ENCODE measurements at places on chromosomes 1 and 21.

DNA sequence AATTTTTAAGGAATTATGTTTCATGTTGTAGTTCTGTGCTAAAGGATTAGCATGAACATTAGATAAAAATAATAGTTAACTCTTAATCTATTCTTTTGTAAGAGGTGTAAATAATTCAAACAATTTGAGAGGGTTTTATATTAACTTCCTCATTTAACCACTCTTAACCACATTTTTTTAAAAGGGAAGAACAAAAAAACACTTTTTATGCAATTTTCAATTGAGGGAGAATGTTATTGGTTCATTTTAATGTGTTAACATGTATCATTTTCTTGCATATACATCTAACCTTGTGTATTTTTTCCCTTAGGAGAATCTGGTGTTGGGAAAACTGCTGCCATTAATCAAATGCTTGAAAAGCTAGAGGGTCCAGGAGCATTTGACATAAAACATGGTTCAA lies 169.0 kb downstream of the LBR start:
- no peak for DNase-seq

- DNase-seq = no peak
Measured at GRCh38 chr1:11831945-11832725, 15.4 kb downstream of the NPPA start.

GRCh38 chr21:32994305-32994704 lies 31.4 kb upstream of the OLIG2 start:
- no peak for DNase-seq

DNA sequence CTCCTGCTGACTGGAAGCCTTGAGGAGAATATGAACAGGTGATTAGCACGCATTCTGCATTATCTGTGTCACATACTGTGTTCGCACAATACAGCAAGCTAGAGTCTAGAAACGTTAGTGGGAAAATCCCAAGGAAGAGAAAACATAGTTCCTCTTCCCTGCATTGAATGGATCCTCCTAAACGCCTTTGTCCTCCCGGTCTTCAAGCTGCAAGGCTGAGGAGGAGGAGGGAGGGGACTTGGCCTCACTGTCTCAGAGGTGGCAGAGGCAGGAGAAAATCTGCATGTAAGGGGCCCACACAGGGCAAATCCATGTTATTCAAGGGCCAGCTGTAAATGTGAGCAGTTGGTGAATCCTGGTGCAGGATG lies 34.4 kb downstream of the WNT9A start:
- no peak for DNase-seq

DNA sequence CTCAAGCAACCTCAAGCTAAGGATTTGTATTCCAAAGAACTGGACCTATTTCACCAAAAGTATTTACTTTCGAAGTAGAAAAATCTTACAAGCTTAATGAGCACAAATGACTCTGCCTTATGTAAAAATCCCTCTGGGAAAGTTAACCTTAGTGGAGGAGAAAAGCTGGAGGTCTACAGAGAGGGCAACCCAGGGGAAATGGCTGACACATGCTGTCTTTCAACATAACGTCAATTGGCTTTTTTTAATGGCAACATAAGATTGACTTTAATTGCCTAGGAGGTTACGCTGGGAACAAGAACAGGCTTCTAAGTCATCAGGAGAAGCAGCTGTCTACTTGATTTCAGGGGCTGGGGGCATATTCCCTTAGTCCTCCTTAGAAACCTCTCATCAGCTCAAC lies 52.3 kb downstream of the UTP25 start:
- DNase-seq = no peak

- no peak for DNase-seq
Measured at GRCh38 chr1:198179556-198179981, 22.8 kb downstream of the NEK7 start.

DNA sequence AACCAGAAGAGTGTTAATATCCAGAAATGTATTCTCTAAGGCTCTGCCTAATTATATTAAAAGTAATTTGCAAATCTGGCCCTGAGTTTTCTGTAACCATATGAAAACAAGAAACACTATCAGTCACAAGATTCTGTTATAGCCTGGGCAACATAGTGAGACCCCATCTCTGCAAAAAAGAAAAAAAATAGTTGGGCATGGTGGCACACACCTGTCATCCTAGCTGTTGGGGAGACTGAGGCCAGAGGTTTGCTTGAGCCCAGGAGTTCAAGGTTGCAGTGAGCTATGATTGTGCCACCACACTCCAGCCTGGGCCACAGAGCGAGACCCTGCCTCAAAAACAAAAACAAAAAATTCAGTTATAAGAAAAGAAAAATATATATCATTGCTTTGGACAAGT lies 25.6 kb downstream of the C1orf21 start:
- DNase-seq = no peak

DNA sequence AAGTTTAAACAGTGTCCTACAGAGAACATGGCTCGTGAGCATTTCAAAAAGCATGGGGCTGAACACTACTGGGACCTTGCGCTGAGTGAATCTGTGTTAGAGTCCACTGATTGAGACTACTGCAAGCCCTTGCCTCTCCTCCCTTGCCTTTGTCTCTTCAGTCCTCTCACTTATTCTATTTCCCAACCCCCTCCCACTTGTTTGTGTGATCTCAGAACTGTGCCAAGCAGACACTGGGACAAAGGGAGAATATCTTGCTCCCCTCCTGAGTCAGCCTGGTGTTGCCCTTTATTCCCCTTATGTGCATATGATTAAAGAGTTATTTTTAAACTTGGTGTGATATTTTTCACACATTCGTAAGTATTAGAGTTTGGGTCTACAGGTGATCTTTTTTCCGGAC lies 11.1 kb upstream of the RPRD2 start:
- no peak for DNase-seq

DNA sequence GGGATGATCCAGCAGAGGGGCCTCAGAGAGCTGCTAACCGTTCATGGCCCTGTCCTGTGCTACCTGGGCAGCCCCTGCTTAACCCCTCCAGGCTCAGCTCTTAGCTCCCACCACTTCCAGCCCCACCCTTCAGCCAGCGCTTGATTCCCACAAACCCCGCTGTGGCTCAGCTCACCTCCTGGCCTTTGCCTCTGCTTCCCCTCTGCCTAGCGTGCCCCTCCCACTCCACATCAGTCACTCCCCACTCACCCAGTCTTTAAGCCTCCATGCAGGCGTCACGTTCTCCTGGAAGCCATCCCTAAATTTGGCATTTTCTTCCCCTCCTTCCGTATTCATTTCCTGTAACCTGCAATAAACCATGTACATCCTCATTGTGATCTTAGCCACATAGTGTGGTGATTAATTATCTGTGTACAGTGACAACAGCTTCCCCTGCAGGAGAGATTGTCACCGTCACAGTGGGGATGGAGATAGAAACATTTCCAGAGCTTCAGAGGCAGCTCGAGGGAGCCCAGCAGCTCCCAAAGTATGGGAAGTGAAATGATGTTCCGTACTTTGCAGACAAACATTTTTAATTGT lies 65.5 kb downstream of the EPHB2 start:
- DNase-seq = no peak

GRCh38 chr1:109399326-109399957 lies 1.7 kb upstream of the SORT1 start:
- peak; percentile 56 for DNase-seq

DNA sequence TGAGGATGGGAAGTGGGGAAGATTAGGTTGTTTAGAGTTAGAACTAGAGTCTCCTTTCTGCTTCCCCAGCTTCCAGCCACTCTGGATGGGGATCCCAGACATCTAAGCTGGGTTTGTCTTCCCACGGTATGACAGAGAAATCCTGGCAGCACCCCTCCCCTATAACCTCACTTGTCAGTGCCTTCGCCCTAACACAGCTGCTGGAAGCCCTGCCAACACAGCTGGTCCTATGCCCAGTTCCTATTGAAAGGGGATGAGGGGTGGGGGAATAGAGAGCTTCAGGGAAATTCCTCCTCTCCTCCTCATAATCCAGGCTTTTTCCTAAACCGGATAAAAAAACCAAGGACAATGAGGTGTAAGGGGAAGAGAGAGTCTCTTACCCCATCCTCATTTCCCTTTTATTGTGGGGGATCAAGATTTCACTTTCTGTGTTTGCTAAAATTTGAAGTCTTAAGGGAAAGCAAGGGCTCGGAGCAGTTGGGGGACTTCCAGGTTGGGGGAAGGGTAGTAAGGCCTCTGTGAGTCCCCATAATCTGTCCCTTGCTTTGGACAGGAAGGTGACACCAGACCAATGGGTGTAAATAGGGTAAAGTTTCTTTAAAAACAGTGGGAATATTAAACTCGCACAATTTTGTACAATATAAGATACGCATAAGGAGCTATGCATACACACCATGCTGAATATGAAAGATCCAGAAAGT lies 590 bp downstream of the TMOD4 start:
- DNase-seq = no peak

DNA sequence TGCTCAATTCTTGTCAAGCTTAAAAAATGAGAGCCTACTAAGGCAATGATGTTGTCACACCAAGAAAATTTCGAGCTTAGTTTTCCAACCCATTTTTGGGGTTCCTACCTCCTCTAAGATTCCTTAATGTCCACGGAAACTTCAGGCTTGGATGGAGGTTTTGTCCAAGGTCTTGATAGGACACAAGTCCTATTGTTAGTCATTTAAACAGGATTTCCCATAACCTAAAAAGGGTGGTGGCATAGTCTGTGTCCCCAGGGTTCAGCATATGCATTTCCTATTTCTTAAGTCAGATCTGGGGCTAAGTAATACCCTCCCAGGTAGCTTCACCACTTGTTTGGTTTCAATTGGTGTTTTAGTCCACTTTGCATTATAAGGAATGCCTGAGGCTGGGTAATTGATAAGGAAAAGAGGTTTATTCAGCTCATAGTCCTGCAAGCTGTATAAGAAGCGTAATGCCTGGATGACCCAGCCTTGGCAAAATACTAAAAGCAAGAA lies 10.9 kb upstream of the PADI2 start:
- DNase-seq = no peak

DNA sequence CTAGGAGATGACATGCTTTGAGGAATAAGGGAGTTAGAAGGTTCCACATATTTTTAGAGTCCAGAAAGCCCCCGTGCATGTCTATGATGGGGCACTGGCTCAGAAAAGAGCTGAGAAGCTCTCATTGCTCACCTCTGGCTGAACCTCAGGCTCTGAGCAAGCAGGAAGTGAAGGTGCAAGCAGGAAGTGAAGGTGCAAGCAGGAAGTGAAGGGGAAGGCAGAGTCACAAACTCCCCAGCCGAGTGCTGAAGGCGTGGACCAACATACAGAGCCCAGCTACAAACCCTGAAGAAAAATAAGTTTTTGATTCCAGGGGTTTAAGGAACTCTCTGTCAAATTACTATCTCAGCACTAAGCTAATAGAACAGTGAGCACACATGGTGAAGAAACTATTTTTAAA lies 7.0 kb downstream of the KRTAP10-8 start:
- no peak for DNase-seq

- DNase-seq = no peak
Measured at GRCh38 chr1:28646040-28646439, 2.4 kb upstream of the RNU11 start.

All from HCT116 (cell line).